M059J (cell line): ENCODE measurements at places on chromosomes 1 and 21. TPM values are rescaled to one million over a fixed set of nuclear protein-coding genes. Genes with fewer than 3 reads are reported as not detected.

CCSAP gene
- total RNA-seq = 9.7 and 15.9 TPM in 2 replicates

DNA sequence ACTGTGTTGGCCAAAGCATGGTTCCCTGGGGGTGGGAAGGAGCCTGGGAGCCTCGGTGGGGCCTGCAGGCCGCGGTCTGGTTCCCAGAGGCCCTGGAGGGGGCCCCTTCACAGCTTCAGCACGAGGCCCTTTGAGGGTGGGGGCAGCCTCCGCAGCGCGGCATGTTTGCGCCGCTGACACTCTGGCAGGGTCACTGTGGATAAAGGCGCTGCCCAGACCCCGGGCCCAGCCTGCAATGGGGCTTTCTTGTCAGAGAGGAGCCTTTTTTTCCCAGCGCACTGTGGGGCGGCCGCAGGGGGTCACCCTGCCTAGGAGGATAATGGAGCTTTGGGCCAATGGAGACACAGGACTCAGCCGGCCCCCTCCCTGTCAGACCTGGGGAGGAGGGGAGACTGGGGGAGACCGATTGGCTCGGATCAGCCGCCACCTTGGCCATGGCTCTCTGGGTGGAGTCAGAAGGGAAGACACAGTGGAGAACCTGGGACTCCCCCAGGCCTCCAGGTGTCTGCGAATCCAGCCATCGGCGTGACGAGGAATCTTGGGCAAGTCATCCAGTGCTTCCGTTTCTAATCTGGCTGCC is 26.0 kb downstream of the EPHB2 start:
- no peak for DNase-seq

GRCh38 chr1:38076455-38076854 is 29.9 kb upstream of the POU3F1 start:
- no peak for DNase-seq

DNA sequence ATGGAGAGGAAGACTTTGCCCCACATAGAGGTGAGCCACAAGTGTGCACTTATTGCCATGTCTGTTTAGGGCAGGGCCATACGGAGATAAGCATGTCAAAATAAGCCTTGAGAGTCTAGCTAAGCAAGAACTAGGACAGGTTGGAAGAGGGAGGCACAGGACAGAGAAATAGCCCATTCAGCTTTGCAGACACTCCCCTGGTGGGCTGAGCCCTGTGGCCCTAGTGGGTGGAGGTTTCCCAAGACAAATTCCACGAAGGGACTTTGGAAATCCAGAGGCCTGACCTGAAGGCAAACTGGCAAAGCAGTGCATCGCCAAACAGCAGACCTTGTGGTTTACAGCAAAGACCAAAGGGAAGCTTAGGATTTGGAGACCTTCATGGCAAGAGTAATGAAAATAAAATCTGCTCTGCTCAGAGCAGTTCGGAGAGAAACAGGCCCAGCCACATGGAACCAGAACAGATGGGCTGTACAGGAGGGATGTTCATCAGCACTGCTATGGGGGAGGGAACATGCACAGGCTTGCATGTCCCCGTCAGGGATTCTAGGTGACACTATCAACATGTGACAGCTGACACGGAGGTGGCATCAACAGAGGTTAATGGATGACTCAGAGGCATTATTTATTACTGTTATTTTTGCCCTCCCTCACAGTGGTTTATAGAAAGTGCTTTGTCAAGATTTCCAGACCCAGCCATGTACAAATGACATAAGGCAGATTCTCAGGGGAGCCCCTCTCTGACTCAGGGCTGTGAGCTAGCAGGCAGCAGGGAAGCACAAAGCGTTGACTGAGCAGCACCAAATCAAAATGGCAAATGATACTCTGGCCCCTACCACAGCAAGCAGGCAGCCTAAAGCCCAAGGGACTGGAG is 90.1 kb upstream of the IRF2BP2 start:
- DNase-seq = peak; percentile 87

GRCh38 chr1:201184307-201185122 is 6.1 kb upstream of the IGFN1 start:
- peak; percentile 87 for DNase-seq

DNA sequence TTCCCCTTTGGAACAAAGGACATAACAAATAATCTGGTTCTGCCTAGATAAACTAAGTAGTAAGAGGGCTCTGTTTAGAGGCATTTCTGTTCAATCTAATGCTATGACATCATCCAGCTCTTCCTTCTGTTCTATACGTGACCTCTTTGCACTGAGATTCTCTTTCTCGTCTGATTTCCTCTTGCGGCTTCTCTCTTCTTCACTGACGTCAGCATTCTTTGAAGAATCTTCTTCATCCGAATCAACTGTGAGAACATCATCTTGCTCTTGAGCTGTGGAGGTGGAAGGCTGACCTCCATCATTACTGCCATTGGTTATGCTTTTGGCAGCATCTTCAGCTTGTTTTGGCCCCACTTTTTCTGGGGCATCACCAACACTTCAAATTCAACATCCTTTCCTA is 130.4 kb downstream of the HS2ST1 start:
- DNase-seq = no peak

GRCh38 chr1:169107603-169108208 is 1.2 kb downstream of the ATP1B1 start:
- peak; percentile 70 for DNase-seq

DNA sequence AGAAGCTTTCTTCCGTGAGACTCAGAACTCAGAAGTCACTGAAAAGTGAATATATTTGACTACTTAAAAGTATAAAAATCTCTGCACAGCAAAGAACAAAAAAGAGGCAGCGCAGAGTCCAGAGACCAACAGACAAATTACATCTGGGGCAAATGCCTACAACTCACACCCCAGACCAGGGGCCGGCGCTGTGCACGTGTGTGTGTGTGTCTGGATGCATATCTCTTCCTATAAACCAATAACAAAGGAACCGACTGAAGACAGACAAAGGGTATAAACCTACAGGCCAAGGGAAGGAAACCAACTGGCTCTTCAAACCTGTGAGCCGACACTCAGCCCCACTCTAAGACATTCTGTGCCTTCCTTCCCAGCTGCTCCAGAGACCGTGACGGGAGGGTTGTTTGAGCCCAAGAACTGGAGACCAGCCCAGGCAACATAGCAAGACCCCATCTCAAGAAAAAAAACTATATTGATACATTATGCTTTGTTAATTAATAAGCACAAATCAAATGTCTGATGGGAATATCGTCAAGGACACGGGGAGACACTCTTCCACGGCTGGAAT is 18.8 kb downstream of the WNT9A start:
- no peak for DNase-seq

DNA sequence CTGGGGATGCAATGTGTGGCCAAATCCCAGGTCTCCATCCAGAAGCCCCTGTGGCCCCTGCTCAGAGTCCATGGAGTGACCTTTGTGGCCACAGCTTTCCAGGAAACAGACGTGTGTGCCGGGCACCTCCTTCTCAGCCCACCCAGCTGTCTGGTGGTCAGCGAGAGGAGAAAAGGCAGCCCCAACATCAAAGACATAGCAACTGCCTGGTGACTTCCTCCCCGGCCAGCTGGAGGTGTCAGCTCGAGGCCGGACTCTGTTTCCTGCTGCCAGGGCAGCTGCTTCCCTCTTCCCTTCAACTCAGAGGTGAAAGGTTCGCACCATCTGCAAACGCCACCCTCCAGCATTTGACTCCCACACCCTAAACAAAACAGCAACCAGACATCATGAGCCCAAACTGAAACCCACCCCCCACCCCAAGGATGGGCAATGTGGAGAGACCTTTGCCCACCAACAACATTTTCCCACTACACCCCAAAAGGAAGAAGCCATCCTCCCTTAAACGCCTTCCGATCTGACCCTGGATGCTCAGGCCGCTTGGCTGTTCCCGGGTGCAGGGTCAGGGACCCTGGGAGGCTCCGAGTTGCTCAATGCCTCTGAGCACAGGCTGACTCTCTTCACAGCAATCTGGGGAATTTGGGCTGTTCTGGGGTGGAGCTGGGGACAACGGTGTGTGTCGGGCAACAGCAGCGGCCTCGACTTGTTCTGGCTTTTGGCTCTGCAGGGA is 162.3 kb downstream of the PSMG1 start:
- peak; percentile 75 for DNase-seq

DNA sequence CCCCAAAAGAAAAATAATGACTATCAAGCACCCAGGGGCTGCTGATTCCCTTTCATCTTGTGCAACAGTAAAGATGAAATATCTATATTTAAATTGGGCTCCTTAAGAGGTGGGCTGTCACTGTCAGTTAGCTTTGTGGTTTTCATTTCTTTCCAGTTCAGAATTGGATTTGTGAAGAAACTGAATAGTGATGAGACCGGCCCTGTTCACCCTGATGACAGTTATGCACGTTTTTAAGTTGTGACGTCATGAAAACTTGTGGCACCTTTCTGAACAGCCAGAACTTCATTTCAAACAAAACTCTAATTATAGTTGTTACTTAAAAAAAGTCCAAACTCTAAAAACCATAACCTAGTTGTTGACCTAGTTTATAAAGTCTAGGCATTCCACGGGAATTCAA is 125.9 kb downstream of the RUNX1 start:
- no peak for DNase-seq

- DNase-seq = no peak
These were observed 85.4 kb downstream of the COLGALT2 start for GRCh38 chr1:183952101-183952500.

DNA sequence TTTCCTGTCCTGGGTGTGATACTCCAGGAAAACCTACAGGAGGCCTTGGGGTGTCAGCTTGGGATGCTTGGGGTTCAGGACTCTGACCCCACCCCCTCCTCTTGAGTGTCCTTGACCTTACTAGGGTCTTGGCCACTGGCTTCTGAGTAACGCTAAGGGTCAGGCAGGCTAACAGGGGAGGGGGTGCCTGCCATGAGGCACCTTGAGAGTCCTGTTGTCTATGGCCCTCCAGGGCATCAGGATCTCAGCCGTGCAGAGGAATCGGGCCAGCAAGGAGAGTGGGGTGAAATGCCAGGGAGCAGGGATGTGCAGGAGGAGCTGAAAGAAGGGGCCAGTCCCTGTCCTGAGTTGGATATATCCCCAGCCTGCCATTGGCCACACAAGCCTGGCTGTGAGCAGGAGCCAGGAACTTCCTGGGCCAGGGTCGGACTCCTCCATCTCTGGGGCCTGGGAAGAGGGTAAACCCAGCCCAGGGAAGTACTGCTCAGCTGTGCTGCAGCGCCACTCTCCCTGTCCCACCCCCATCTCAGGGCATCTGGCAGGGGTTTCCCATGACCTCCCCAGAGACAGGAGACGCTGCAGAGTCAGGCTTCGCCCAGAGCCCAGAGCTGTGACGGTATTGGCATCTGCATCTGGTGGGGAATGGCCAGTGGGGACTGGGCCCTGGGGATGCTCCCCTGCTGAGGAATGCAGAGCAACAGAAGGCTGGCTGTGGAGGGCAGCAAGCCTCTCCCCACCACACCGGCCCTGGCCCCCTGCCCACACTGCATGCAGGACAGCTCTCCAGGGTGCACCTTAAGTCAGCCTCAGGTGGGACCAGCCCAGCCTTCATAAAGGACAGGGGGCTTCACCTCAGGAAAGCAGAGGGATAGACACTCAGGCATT is 6.3 kb downstream of the KIF21B start:
- no peak for DNase-seq

DNA sequence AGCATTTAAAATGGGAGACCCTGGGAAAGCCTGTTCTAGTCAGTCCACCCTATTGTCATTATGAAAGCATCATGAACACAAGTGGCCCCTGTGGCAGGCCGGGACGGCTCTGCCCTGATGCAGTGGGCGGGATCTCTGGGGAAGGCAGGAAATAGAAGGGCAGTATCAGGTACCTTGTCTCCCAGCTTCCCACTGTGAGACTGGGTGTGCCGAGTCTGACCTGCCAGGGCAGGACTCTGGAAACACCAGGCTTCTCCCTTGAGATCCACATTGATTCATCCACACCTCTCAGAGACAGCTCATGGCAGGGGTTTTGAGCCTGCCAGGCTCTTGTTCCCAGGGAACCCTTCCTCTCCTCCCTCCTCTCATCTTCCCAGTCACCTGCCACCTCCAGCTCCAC is 24.5 kb upstream of the GNPAT start:
- no peak for DNase-seq

- DNase-seq = no peak
These were observed 1282.9 kb upstream of the B3GALT2 start for GRCh38 chr1:194469282-194469681.
